ENCODE measurements at places on chromosomes 11 and 22. TPM values are rescaled to one million over a fixed set of nuclear protein-coding genes. Genes with fewer than 3 reads are reported as not detected.

DNA sequence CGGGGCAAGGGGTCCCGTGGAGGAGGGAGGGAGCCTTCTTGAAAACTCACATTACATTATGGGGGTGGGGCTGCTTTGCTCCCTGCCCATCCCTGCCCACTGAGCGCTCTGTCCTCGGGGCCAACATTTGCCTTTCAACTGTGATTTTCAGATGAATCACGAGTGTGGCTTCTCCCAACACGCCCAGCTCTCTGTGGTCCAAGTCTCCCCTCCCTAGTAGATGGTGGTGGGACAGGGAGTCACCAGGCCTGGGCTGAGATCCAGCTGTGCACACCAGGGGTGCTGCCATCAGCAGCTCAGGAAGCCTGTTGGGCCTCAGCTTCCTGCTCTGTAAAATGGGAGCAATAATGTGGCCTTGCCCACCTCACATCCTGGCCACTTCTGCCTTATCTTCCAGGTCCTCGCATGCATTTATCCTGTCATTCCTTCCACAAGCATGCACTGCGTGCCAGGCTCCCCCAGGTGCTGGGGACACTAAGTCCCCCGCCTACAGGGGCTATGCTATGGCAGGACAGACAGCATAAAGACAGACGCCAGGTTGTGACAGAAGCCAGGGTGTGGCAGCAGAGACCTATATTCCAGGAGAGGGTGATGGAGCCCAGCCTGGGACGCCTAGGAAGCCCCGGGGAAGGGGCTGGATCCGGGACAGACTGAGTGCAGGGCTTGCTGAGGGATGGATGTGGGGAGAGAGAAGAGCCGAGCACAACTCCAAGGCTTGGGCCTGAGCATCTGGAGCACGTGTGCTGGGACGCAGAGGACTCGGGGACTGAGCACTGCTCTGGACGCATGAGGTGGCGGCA is 30.5 kb downstream of the NFAM1 start:
- no peak for DNase-seq

DNA sequence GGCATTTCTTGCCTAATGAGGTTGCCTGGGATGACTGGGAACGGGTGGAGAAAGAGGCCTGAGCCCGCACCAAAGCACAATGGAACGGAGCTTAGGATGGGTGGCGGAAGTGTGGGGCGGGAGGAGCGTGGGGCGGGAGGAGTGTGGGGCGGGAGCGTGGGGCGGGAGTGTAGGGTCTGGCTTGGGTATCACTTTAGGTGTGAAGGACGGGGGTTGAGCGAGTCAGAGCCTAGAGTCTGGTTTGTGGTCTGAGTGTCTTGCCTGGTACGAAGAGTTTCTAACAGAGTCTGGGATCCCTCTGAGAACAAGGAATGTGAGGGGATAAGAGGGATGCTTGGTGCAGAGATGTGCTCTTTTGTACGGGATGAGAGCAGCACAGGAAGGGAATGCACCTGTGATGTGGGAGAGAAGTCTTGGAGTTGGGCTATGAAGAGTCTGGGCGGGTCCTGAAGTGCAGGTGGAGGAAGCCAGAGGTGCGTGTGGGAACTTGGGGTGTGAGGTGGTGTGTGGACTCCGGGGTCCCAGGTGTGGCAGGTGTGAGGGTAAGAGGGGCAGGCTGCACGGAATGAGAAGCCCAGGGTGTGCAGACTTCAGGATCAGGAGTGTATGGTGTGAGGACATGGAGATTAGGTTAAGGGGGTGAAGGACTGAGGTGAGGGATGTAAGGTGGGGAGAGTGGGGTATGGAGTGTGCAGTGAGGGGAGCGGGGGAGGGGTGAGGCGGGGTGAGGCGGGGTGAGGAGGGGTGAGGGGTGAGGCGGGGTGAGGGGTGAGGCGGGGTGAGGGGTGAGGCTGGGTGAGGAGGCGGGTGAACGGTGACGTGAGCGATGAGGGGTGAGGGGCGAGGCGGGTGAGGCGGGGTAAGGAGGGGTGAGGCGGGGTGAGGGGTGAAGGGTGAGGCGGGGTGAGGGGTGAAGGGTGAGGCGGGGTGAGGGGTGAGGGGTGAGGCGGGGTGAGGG is 1.0 kb downstream of the SYCE3 start:
- DNase-seq = no peak

DNA sequence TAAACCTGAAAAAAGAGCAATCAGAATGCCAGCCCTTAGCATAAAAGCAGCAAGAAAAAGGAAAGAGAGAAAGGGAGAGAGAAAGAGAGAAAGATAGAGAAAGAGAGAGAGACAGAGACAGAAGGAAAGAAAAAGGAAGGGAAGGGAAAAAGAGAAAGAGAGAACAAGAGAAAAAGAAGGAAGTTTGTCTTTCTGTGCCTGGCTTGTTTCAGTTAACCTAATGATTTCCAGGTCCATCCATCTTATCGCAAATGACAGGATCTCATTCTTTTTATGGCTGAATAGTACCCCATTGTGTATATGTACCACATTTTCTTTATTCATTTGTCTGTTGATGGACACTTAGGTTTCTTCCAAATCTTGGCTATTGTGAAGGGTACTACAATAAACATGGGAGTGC is 230.8 kb downstream of the GUCY1A2 start:
- DNase-seq = no peak

DNA sequence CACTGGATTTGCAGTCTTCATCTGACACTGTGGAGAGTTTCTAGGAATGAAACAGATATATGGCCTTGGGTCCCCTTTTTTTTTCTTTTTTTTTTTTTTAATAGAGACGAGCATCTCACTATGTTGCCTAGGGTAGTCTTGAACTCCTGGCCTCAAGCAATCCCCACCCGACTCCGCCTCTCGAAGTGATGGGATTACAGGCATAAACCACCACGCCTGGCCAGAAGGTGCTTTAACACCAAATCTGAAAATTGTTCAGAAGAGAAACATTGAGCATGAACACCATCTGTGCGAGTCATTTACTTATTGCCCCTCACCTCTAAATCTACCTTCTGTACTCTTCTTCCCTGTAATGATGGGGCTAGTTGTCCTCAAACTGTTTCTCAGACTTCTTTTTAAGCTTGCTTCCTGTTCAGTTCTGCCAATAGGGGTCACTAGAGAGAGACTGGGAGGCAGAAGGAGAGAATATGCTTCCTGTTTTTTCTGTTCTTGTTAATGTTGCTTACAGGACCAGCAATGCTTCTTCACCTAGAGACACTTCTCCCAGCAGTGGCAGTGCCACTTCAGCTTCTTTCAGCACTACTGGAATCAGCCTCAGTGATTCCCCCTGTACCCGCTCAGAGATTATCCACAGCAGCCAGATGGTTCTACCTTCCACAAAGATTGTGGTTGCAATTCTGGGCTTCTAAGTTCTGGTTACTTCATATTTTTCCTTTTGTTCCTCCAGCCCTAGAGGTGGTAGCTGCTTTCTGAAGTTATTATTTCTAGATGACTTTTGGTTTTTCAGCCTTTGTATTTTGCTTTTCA is 20.8 kb upstream of the ZBED5 start:
- DNase-seq = no peak

- DNase-seq = peak; percentile 64
These were observed 18.9 kb upstream of the C11orf96 start for GRCh38 chr11:43923406-43924111.

DNA sequence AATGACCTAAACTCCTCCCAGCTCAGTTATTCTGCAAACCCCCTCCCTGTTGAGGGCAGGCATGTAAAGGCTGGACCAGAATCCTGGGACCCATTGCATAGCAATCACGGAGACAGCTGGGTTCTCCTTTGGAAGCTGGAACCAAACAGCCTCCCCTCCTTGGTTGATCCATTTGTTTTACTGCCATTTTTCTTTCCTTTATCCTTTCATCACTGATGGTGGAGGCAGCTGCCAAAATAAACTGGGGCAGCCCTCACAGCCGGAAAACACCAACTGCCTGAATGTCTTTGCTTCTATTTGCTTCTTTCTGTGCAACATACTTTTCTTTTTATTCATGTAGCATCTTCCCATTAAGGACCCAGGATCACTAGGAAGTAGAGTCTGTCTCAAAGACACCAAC is 150.0 kb upstream of the SYT13 start:
- no peak for DNase-seq

DNA sequence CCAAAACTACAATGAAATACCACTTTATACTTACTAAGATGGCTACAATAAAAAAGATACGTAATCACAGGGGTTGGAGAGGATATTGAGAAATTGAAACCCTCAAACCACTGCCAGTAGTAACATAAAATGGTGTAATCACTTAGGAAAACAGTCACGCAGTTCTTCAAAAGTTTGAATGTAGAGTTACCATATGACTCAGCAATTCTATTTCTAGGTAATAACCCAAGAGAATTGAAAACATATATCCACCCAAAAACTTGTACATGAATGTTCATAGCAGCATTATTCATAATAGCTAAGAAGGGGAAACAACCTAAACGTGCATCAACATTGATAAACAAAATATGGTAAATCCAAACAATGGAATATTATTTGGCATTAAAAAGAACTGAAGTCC is 24.4 kb upstream of the PSMA1 start:
- DNase-seq = no peak

DNA sequence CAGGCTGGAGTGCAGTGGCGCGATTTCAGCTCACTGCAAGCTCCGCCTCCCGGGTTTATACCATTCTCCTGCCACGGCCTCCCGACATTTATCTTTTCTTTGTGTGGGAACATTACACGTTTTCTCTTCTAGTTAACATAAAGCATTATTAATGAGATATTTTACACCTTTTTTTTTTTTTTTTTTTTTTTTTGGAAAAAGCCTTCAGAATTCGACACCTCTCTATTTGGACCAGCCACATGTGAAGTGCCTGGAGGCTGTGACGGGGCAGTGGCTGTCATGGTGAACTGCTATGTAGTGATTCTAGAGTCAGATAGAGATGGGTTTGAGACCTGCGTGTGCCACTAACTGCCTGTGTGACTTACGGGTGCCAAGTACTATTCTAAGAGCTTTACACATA is 64.3 kb downstream of the SMIM38 start:
- DNase-seq = no peak

GRCh38 chr22:37404091-37404490 is 23.2 kb downstream of the ELFN2 start:
- no peak for DNase-seq

DNA sequence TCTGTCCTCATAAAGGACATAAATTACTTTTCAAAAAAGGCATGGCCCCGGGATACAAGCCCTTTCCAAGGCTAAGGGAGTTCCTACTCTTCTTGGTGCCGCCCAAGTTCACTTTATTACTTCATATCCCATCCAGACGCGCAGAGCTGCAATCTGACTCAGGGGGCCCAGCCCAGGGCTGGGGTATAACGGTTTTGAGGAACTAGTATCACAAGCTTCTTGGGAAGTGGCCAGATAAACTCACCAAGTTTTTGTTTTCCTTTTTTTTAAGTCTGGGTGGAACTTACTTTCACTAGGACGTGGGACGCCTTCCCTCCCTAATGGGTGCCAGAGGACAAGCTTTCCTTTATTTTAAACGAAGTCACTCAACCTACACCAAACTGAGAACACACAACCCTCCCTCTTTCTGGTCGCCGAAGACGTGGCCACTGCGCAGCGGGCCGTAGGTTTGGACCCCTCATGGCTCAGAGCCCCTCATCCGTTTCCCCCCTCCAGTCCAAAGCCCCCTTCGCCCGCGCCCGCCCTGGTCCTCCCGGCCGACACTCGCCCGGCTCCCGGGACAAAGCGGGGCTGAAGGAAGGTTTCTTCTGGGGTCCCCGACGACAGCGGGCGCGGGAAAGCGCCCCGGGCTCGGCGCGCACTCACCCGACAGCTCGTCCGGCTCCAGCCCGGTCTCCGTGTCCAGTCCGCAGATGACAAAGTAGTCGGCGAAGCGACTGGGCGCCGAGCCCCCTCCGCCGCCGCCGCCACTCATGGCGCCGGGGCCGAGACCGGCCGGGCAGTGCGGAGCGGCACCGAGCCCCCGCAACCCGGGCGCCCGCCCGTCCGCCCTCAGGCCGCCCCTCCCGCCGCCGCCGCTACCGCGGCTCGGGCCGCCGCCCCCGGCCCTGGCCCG is 587 bp downstream of the DENND5A start:
- peak; percentile 63 for DNase-seq

GRCh38 chr22:33451866-33452469 is 393.8 kb upstream of the SYN3 start:
- no peak for DNase-seq

DNA sequence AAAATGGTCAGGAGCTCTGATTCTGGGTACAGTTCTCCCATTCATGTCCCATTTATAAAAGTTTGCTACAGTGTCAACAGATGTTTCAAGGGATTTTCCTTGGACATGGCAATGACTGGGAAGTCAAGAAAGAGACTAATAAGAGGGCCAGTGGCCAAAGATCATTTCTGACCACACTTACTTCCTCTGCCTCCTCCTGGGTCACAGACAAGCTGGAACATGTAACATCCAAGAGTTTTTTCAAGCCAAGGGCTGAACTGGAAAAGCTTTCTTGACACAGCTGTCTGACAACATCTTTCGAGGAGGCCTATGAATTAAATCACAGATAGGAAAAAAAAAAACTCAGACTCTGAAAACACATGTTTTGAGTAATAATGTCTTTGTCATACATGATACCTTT is 8.7 kb downstream of the COMMD9 start:
- no peak for DNase-seq

DNA sequence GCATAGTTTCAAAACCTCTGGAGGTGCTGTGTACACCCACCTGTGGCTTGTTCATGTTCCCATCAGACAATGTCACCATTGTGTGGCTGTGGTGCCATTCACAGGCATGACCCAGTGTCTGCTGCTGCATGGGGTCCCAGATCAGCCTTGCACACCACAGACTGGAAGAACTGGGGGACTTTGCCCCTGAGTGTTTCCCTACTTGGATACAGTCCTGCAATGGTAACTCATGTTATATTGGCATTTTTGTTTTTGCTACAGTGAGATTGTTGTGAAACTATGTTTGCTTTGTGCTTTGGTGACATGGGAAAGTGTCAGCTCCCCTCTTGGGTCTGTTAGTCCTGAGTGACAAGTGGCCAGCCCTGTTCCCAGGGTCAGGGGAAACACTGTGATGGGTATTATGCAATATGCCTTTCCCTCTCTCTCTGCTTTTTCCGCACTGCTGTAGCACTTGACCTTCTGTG is 108.8 kb downstream of the NAV2 start:
- DNase-seq = no peak

The SHISAL1 gene
- 44.2 TPM for total RNA-seq

The CATSPERZ gene
- not detected for total RNA-seq

The MS4A3 gene
- not detected for total RNA-seq

The OR52E8 gene
- not detected for total RNA-seq

The SPTBN2 gene
- under 0.01 TPM for total RNA-seq

The OR2AT4 gene
- total RNA-seq = not detected

The SYT13 gene
- not detected for total RNA-seq

The GNG3 gene
- not detected for total RNA-seq

The EIF3F gene
- total RNA-seq = 97.9 TPM
